ENCODE measurements at places on chromosomes 3 and 15.

DNA sequence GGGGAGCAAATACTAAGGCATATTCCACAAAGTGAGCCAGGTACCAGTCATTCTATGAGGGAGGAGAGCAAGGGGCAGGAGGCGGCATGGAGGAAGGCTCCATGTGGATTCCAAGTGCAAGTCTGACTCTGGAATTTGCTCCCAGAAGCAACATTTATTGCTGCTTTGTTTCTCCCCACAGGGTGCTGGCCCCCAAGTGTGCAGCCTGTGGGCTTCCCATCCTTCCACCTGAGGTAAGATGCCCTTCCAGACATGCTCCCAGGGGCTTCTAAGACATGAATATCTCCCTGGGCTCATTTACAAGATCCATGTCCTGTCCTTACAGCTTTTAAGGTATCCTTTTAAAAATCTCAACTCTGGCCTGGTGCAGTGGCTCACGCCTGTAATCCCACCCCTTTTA lies 15.9 kb upstream of the SACM1L start:
- DNase-seq, result peak; percentile 70

GRCh38 chr15:36432161-36432560 lies 147.3 kb upstream of the CDIN1 start:
- DNase-seq, result no peak

DNA sequence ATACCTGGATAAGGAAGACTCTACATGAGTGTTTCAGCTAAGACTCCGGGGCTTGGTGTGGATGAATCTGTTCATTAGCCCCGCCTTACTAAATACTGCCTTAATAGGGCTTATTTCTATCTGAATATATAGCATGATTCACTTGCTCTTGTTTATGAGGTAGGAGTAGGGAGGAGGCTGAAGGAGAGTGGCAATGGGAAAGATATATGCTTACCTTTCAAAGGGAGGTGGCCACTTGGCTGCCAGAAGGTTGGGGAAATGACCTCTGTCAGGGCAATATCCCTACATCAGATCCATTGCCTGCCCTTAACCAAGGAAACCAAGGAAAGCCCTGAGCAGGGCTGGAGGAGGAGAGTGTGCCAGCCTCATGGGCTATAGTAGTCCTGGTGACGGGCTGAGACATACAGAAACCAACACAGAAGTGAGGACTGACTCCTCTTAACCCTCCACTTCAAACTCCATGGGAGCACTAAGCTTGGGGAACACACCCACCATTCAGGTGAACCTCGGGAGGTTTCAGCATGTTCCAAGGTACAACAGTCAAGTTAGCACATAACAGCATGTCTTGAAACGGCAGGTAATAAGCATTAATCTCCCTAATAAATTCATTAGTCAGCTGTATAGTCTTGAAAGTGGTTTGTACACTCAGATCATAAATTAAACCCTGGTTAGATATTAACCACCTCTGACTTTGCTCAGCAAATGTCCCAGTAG lies 80.1 kb downstream of the EOMES start:
- no peak for DNase-seq

DNA sequence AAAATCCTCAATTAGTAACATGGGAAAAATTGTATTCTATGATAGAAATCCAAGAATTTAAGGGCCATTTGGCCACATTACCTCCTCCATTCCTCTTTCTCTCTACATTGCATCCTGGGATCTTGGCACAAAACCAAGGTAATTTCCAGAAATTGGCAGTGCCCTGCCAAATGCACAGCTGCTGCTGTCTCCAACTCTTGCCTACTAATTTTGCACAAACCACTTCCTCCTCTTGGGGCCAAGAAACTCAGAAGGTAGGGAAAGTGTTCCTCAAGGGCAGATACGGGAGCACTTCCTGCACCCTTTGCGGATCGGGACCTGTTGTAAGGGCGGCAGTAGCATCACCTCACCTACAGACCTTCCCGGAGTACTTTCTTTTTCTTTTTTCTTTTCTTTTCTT lies 57.8 kb downstream of the MAP3K13 start:
- no peak for DNase-seq

DNA sequence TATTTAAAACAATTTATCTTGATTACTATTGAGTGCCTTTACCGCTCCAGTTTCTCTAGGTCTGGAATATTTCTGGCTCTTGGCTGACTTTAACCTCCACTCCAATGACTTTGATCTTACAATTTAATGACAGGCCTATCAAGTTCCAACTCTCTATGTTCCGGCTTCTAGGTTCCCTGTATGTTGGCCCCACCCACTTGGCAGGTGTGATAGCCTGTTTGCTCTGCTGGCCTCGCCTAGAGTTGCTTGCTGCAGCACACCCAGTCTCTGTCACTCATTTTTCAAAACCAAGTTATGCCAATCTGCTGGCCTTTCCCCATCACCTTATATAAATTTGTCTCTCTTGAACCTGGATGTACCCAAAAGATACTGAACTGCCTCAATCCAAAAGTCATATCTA lies 428.0 kb downstream of the ROBO1 start:
- DNase-seq, result no peak

DNA sequence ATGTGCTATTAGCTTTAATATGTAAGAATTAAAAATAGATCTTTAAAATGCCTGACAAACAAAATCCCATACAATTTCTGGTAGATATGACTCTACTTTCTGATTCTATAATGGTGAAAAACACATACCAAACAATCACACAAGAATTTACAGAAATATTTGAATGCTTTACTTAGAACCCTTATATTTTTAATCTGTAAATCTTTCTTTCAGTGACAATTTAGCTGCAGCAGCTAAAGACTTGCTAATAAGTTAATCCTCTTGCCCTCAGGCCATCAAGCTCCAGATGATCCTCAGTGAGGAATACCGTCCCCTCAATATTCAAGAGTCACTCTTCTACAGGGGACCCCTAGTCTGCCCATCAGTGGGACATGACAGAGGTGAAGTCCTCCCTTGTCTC lies 55.6 kb downstream of the C3orf80 start:
- no peak for DNase-seq

DNA sequence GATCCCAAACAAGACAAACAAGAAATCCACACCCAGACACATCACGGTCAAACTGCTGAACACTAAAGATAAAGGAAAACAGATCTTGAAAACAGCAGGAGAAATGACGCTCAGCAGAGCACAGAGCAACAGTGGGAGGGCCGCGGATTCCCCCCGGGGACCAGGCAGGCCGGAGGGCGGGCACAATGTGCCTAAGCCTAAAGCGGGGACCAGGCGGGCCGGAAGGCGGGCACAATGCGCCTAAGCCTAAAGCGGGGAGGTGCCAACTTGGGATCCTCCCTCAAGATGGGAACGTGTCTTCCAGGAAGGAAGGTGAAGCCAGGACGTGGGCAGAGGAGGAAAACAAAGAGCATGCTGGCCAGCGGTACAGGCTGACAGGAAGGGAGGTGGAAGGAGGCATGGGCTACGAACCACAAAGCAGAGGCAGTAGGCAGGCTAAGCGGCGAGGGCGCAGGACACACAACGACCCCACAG lies 31.1 kb downstream of the CYFIP1 start:
- DNase-seq, result peak; percentile 81

- DNase-seq, result no peak
Measured at GRCh38 chr3:177745607-177746005, 548.3 kb upstream of the TBL1XR1 start.

- no peak for DNase-seq
Measured at GRCh38 chr3:193982258-193982659, 153.7 kb upstream of the HES1 start.

DNA sequence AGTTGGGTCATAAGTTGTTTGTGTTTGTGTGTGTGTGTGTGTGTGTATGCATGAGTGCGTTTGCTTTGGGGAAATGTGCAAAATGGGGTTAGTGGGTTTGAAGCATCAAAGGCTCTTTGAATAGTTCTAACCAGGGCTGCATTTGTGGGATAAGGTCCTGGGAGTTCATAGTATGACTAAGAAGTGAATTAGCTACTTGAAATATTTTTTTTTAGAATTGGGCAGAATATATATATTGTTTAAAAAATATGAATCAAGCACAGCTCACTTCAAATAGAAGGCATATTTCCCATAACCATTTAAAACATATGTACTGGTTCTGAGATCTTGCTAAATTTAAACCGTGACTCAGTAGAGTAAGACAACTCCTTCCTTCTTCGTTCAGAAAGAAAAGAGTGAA lies 43.1 kb downstream of the IGF2BP2 start:
- DNase-seq, result no peak

GRCh38 chr3:179421500-179421899 lies 29.8 kb downstream of the GNB4 start:
- no peak for DNase-seq

DNA sequence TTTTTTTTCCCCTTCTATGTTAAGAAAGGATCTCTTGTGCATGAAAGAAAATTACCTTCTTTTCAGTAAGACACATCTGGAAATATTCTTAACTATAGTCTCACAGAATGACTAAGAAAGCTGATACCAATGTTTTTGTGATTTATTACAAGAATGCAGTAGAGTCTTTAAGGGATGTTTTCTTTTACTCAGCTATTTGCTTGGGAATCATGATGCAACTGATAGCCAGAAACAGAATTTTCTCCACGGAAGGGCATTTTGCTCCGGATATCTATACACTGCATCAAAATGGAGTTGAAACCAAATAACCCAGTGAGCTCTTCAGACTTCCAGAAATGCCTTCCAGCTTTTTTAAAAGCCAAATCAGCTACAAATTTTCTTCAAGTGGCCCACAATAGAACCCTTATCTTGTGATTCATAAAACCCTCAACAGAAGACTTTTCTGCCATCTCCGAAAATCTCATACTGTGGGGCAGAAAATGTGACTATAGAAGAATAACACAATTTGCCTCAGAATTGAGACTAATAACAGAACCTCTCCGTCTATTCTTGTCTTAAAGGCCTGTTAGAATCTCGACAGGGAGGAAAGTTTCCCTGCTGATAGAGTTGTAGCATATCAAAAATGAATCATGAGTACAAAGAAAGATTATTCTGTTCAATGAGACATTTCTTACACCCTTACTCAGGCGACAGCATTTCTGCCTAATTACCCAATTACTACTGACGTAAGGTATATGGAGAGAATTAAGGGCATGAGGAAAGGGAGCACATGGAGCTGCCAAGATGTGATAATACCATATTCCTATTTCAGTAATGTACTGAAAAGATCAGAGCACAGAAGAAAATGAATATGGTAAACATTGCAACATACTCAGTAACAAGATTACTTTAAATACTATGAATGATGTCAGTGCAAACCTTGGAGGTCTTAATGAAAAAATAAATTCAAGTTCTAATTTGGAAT lies 900.1 kb downstream of the ROBO1 start:
- DNase-seq, result no peak

DNA sequence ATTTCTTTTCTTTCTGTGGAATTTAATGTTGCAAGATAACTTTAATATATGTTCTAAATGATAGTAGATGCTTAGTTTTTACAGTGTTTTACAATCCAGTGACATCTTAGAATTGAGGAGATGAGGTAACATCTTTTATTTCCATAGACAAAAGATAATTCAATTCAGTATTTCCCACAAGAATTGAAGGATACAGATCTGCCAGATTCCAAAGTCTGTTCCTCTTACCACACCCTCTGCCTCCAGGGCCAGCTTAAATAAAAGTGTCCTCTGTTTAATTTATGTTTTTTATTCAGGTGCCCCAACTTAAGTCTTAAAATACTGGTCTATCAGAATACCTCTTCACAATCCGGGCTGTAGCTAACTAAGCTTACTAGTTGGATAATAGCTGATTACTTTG lies 6.5 kb downstream of the STT3B start:
- no peak for DNase-seq

GRCh38 chr15:66411190-66411589 lies 24.5 kb downstream of the MAP2K1 start:
- DNase-seq, result no peak

DNA sequence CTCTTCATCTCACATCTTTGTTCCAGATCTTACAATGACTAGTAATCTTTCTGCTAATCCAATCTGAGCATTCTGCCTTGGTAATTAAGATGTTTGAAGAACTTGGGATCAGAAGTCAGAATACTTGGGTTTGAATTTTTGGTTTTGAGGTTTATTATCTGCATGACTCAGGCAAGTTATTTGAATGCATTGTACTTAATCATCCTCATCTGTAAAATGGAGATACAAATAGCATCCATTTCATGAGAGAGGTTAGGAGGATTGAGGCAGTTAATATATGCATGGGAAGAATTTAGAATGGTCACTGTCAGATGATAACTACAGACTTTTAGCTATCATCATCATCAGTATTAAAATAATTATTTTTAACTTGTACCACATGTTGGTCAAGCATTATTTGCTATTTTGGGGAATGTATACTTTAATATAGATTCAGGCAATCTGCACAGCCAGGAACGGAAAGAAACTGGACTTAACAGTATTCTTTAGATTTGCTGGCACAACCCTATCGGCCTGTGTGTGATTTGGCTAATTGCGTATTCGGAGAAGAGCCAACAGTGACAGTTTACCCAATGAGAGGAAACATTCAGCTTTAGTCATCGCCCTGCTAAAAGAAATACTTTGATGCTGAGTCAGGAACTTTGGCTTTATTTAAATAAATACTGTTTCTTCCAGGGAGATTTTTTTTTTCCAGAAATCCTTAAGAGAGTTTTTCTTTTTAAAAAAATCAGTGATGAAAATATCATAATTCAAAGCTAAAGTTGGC lies 600.0 kb downstream of the ROBO1 start:
- DNase-seq, result no peak

GRCh38 chr15:47870956-47871625 lies 153.8 kb downstream of the SEMA6D start:
- DNase-seq, result no peak

- DNase-seq, result no peak
Measured at GRCh38 chr3:170352936-170353335, 4.6 kb upstream of the SKIL start.

- DNase-seq, result peak; percentile 61
Measured at GRCh38 chr3:48504051-48504946, at the start of gene SHISA5. SHISA5 (minus strand) TSS chr3:48504174; CDS start chr3:48504094, 80 bp downstream.

DNA sequence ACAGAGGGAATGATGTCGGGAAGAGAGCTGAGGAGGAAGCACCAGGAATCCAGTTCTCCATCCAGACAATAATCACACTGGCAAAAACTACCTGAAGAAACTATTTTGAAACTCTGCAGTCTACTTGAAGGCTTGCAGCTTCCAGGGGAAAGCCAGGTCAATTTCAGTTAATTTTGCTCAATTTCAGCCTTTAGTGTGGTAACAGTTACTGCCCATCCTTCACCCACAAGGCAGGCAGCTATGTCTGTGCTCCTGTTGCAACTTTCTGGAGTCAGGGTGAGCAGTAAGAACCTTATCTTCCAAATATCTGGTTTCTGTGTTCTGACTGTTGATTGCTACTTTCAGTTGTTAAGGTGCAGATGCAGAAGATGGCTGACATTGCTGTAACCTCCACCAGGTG lies 221.7 kb downstream of the ADAMTS17 start:
- DNase-seq, result no peak

- no peak for DNase-seq
Measured at GRCh38 chr15:68542771-68543164, 36.0 kb upstream of the CORO2B start.

Measured in H9 (cell line).